ENCODE measurements at places on chromosomes 7 and 10.

- DNase-seq = no peak
Observed at GRCh38 chr10:29386342-29386999, 97.6 kb downstream of the LYZL1 start.

DNA sequence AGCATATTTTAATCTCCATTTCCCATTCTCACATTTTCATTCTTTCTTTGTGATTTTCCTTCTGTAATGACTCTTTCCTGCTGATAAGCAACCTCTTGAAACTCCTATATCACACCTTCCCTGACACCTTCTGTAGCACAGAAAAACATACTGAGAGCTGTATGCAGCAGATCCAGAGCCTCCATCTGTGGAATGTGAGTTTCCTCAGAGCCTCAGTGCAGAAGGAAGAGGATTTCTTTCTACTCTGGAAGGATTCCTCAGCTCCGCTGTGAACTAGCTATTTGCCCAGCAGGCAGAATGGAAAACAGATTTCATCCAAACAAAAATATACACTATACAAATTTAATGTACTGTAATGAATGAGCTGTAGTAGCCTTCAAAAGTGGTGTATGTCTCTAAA is 841.3 kb upstream of the ZWINT start:
- DNase-seq = no peak

DNA sequence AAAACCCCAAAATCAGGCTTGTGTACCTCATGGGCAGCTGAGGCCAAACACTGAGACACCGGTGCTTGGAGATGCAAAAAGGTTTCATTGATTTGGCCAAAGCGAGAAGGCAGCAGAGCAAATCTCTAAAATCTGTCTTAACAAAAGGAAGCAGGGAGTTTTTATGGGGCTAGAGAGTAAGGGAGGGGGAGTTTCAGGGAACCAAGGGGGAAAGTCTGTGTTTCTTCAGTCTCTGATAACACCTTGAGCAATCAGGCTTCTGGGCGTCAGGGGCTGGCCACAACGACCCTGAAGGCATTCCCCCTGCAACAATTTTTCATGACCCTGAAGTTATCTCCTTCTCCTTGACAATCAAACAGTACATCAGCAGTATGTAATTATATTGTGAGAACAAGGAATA is 2.7 kb upstream of the ZNF786 start:
- no peak for DNase-seq

DNA sequence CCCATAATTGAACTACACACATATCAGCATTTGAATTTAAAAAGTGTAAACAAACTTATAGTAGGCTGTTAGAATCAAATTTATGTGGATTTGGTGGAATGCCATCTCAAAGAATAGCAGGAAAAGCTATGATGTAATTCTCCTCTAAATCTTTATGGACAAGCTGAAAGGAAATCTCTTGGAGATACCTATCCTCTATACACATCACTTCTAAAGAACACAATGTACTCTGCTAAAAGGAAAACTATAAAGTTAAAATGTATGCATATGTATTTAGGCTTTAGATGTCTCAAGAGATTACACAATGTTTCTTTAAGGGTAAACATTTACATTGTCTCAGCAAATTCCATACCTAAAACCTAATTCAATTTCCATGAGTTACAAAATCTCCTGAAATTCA is 323.3 kb downstream of the CRPPA start:
- DNase-seq = no peak

DNA sequence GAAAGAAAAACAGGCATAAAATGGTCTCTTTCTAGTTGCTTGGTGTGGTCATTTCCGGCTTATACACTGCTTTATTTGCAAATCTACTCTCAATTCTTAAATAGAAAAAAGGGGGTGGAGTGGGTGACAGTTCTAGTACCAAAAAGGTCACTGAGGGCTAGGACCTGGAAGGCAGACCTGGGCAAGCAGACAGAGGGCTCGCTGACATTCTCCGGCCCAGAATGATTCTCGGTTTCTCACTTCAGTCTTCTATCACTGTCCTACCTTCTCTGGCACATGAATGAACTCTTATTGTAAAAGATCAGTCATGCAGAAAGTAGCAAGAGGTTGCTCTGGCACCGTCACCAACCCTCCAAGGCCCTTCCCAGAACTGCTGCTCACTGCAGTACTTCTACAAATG is 54.0 kb downstream of the MALSU1 start:
- no peak for DNase-seq

GRCh38 chr7:150738591-150739001 is 1.4 kb downstream of the GIMAP5 start:
- no peak for DNase-seq

DNA sequence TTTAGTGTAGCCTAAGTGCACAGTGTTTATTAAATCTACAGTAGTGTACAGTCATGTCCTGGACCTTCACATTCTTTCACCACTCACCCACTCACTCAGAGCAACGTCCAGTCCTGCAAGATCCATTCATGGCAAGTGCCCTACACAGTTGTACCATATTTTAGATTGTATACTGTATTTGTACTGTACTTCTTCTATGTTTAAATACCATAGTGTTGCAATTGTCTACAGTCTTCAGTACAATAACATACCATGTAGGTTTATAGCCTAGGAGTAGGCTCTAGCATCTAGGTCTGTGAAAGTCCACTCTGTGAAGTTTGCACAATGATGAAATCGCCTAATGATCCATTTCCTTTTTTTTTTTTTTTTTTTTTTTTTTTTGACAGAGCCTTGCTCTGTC is 12.0 kb downstream of the EEPD1 start:
- DNase-seq = no peak

GRCh38 chr7:100159099-100159623 is 638 bp upstream of the TRAPPC14 start:
- no peak for DNase-seq

- DNase-seq = no peak
Observed at GRCh38 chr10:49610114-49610457, at the start of gene SLC18A3. Gene SLC18A3 (plus strand): TSS chr10:49610310. CDS start chr10:49610741, 431 bp downstream.

DNA sequence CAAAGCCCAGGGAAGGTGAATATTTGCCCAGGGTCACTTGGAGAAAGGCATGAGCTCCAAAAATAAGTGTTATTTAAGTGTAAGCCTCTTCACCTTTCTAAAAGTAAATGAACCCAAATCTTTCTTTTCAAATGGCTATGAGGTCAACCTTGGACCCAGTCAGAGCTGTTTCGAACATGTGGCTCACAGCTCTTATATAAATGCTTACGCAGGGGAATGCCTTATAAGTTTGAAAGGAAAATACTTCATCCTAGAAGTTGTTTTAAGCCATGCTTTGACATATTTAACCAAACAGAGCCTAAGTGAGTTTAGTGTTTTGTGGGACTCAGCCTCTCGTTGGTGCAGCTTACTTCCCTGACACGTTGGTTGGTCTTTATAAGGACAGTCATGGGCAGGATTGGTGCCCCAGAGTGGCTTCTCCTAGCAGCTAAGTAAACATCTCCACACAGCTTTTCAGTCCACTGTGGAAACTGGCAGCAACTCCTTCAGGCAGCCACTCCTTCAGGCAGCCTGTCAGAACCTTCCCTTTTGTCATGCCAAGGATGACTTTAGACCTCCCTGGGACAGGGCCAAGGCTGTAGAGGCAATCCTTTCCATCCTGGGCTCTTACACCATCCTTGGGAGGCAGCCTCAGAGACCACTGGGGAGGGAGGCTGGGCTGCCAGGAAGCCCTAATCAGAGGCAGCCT is 43.6 kb downstream of the MINDY4 start:
- no peak for DNase-seq

GRCh38 chr10:69541463-69541862 is 31.8 kb downstream of the NEUROG3 start:
- DNase-seq = no peak

- no peak for DNase-seq
Observed at GRCh38 chr10:32239769-32240168, 107.2 kb downstream of the EPC1 start.

GRCh38 chr10:52517012-52517411 is 202.9 kb downstream of the DKK1 start:
- no peak for DNase-seq

- no peak for DNase-seq
Observed at GRCh38 chr7:28448708-28449107, 36.4 kb downstream of the CREB5 start.

DNA sequence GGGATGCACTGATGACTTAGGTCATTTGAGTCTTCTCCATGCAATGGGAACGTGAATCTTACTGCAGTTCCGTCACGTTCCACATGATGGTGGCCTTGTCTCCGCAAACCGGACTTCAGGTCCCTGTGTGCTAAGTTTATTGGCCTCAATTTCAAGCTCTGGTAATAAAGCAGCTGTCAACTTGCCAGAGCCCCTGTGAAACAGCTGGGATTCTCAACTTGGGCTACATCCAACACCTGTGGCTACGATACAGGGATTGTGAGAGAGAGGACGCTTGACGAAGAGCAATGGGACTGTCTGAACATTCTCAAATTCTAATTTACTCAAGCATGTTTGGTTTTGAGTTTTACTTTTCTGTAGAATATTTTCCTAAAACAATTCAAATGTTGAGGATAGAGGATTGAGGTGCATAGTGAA is 174.2 kb downstream of the PTN start:
- DNase-seq = no peak

DNA sequence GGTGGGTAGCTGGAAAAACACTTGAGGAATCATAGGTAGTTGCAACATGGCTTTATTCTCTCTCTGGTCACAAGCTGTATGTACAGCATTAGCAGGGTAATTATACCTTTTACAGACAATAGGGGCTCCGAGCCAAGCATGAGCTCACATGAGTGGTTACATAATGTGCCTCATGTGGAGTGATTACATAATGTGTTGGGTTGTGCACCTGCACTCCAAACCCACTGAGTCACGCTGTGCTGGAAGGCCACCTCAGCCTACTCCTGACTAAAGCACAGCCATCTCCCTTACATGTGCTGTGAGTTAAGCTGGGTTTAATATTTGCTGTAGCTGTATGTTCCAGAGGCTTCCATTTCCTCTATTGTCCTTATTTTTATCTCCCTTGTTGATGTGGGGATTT is 348.7 kb upstream of the SEMA3C start:
- DNase-seq = no peak

- no peak for DNase-seq
Observed at GRCh38 chr10:85901599-85901998, 465.0 kb downstream of the GRID1 start.

DNA sequence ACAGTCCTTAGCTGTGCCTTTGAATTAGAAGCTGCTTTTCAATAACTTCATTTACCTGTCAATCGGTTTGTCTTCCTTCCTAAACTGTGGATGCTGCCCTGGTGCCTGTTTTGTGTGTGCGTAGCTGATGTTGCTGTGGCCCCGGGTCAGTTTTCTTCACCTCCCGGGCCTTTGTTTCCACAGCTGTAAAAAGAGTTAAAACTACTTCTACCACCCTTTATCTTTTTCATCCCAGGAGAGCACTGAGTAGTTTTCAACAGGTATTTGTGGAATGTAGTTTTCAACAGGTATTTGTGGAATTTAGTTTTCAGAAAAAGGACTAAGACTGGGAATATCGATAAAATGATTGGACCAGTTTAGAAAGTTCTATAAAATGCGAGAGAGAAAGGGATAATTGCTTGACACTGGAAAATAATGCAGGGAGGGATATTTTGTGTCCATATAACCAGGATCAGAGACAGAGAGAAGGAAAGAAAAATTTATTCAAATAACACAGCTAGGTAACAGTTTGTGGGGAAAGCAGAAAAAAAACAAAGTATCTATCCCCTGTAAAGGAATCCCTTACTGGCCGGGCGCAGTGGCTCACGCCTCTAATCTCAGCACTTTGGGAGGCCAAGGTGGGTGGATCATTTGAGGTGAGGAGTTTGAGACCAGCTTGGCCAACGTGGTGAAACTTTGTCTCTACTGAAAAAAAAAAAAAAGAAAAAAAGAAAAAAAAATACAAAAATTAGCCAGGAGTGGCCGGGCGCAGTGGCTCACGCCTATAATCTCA is 15.9 kb upstream of the IGF2BP3 start:
- no peak for DNase-seq

DNA sequence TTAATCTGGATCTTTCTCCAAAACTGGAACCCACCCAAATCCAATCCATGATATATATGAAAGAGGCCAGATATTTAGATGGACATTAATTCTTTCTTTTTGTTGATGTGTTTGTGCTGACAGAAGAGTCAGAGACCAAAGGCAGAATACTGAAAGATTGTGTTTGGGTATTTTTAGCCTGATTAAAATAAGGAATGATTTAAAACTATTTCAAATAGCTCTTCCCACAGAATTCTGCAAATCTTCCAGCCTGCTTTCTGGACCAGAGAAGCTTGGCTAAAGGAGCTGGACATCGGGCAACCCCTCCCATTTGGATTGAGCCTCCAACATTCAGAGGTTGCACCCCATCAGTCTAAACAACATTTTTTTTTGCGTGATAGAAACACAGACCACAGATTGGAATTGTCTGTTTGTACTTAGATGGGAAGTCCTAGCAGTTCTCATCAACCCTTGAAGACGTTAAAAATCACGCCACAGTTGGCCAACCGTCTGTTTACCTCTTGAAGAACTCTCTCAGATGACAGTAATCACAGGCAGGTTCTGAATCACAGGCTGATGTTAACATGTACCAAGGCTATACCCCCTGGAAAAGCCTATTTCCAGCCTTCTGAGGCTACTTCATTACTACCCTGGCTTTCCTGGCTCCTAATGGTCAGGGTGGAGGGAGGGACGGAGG is 155.2 kb upstream of the NRP1 start:
- no peak for DNase-seq

DNA sequence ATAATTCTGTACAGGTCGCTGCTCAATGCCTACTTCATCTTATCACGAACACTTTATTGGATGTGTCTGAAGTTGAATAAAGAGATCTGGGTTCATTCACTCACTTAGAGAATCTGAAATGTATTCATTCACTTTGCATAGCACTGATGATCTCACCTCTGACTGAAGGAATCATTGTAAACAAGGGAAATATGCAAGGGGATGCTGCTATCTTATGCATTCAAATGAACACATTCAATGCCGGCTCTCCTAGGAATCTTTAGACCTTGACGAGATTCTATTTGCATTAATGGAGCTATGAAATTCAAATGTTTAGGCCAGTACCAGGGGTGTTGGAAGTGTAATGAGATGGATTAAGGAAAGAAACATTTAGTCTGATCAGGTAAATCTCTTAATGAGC is 200.6 kb upstream of the COBL start:
- DNase-seq = no peak

GRCh38 chr7:81684033-81684432 is 85.8 kb downstream of the HGF start:
- DNase-seq = no peak

GRCh38 chr10:48978318-48978717 is 38.7 kb upstream of the LRRC18 start:
- DNase-seq = no peak

DNA sequence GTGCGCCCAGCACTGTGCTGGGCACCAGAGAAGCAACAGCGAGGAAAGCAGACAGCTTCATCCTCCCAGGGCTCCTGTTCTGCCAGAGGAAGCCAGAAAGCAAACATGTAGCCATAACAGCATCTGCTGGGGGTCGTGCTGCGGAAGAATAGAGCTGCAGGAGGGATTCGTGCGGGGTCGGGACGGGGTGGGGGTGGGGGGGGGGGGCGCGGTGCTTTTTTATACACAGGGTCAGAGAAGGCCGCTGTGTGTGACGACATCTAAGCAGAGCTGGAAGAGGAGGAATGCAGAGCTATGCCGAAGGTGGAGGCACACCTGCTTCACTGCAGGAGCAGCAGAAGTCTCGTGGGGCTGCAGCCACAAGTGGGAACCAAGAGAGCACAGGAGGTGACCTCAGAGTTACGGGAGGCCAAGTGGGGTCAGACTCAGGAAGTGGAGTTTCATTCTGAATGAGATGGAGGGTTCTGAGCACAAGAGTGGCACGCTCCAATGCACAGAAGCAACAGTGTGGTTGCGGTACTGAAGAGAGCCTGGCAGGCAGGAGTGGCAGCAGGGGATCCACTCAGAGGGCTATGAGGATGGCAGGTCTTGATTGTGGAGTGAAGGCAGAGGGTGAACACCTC is 11.1 kb downstream of the PKD1L1 start:
- no peak for DNase-seq
